EL (cell line): ENCODE measurements at places on chromosomes 7 and 10.
A peak's percentile ranks its signal among the peaks of the same experiment; 100 is the strongest.

- DNase-seq: peak; percentile 50
Observed at GRCh38 chr7:18958627-18959026, 158.8 kb downstream of the TWIST1 start.

- DNase-seq: no peak
Observed at GRCh38 chr7:117731455-117731854, 141.8 kb downstream of the CTTNBP2 start.

DNA sequence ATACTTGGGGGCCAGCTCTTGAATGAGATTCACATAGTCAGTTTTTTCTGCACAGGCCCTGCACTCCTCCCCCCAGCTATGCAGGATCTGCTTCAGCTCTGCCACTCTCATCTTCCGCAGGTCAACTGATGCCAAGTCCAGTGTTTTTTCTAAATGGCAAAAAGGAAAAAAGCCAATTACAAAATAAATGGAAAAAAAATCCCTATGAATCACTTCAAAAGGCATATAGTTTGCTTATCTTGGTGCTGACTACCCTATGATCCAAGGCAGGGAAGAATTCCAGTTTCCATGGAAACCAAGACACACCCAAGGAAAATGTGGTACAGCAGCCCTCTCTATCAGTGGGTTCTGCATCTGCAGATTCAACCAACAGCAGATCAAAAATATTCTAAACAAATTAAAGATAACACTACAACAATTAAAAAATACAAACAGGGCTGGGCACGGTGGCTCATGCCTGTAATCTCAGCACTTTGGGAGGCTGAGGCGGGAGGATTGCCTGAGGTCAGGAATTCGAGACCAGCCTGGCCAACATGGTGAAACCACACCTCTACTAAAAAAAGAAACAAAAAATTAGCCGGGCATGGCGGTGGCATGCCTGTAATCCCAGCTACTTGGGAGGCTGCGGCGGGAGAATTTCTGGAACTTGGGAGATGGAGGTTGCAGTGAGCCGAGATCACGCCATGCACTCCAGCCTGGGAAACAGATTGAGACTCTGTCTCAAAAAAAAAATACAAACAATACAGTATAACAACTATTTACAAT, 17.6 kb downstream of the CDNF start:
- peak; percentile 87 for DNase-seq

DNA sequence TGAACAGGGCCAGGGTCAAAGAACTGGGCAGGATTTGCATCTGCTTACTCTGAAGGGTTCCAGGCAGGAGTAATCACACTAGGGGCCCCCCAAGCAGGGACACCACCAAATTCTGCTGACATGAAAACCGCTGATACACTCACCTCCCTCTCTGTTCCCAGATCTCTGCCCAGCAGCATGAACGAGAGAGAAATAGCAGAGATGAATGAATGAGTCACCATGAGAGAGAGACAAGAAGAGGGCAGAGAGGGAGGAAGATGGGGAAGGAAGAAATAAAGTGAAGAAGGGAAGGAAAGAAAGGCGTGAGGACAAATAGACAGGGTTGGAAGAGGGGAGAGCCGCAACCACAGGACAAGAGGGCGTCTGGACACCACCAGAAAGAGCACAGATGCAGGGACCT, 285.9 kb upstream of the NEBL start:
- no peak for DNase-seq

GRCh38 chr7:20466543-20467021, 135.9 kb downstream of the ITGB8 start:
- DNase-seq: no peak

- DNase-seq: peak; percentile 53
Observed at GRCh38 chr10:66931340-66931948, 5.6 kb downstream of the LRRTM3 start.

- no peak for DNase-seq
Observed at GRCh38 chr7:25459057-25459456, 230.8 kb upstream of the NPVF start.

DNA sequence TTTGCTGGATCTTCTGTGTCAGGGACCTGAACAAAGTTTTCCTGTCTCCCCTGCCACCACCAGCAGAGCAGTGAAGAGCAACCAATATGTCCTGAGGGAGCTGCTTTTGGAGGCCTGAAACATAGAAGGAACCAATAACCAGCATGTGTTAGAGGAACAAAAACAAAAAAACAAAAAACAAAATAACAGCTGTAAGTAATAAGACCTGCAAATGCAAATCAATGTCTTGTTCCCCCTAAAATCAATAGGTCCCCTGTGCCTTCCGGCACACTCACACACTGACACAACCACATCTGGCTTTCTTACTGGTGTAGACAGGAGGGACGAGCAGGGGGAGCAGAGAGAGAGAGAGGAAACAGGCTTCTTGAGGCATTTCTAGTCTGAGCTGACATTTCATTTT, 94.1 kb downstream of the NRG3 start:
- DNase-seq: no peak

DNA sequence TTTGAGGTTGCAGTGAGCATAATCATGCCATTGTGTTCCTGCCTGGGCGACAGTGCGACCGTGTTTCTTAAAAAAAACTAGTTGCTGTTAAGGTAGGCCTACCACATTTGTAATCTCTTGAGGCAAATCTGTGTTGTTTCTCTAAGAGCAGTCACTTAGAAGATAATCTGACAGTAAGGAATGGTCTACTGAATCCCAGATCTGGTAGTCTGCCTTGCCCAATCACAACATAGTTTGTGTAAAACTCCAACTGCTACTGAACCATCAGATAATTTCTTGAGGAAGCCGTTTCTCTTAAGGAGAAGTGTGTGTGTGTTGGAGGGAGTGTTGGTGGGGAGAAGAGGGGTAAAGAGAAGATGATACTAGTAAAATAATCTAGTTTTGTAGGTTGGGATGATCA, 5.0 kb downstream of the NRF1 start:
- no peak for DNase-seq

DNA sequence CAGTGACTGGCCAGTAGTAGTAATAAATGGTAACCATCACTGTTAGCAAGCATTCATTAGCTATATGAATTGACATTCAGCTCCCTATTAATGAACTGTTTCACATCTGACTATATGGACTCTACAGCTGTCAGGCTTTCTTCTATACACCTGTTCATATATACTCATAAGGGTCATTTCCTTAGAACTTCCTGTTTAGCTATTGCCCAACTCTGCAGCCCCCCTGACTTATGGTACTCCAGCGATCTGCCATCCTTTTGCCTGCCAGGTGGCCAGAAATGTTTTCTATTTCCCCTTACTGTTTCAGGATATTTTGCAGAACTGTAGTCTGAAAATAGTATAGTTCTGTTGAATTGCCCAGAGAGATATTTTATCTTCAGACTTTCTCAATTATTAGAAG, 56.6 kb downstream of the TASOR2 start:
- no peak for DNase-seq

- DNase-seq: no peak
Observed at GRCh38 chr10:95069286-95069685, at the start of gene CYP2C8. Gene CYP2C8 (minus strand): TSS chr10:95069497. CDS start chr10:95069402, 95 bp downstream.

GRCh38 chr7:78585980-78586379, 787.4 kb downstream of the PHTF2 start:
- DNase-seq: no peak

DNA sequence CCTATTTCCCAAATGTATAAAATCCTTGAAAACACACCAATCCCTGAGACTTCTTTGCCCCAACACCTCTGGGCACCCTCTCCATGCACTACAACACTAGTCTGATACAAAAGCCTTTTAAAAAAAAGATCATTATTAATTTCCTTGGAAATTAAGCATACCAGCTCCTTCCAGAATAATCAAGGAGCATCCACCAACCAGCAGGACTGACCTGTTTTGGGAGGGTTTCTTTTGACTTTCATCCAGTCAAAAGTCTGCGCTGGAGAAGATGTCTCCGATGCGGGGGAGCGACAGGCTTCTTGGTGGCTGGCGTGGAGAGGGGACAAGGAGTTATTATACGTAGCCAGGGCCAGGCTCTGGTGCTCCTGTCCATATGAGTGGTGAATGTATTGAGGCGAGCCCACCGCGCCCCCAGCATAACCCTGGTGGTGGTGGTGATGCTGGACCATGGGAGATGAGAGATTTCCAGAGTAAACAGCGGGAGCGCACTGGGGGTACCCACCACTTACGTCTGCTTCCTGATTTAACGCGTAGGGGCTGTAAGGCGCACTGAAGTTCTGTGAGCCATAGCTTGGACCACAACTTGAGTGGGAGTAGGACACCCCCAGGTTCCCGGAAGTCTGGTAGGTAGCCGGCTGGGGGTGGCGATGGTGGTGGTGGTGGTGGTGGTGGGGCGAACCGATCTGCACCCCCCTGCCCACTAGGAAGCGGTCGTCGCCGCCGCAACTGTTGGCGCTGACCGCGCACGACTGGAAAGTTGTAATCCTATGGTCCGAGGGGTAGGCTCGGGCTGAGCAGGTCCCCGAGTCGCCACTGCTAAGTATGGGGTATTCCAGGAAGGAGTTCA, 527 bp downstream of the HOXA1 start:
- DNase-seq: no peak

DNA sequence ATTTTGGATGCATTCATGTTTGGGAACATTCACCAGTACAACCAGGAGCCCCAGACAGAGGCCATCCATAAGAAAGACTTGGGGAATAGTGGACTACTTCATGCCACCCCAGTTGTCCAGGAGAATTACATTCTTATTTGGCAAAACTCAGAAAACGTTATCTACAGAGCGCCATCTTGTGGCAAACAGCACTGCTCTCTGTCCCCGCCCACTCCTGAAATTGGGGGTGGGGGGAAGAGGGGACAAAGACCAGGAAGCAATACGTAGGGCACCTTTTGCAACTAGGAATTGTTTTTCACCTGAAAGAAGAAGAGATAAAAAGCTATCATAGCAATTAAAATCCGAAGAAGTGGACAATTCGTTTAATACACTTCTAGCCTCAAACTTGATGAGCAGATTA, 134.6 kb upstream of the MGMT start:
- no peak for DNase-seq

DNA sequence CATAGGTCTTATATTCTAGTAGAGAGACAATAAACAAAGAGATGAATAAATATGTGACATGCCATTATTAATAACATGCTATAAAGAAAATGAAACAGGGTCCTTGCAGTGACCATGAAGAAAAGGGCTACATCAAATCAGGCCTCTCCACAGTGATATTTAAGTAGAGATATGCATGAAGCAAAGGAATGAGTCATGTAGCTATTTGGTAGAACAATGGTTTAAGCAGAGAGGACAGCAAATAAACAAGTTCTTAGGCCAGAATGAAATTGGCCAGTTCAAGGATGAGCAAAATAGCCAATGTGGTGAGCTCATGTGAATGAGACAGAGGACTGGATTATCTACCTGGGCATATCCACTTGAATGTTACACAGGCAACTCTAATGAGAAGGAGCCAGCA, 172.2 kb upstream of the FERD3L start:
- no peak for DNase-seq
